ENCODE measurements at places on chromosomes 4 and X.

DNA sequence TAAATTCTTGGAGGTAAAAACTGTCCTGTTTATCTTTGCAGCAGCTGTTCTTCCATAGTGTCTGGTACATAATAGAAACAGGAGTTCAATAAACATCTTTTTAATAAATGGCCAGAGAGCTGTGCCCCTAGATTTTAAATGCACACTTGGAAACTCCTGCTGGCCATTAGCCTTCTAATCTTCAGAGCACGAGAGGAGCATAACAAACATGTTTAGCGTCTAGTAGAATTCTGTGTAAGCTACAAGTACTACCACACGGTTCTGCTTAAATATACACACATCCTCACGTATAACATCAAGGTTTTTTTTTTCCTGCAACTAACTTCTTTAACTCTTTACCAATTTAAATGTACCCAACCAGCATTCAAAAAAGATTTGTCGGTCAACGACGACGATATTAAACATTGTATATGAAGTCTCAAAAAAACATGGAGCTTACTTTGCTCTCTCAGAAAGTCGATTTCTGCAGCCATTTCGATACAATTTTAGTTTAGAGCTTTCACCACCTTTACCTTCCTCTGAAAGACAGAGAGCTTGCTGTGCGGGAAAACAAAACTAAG, 628 bp downstream of the SCLT1 start:
- no peak for DNase-seq

DNA sequence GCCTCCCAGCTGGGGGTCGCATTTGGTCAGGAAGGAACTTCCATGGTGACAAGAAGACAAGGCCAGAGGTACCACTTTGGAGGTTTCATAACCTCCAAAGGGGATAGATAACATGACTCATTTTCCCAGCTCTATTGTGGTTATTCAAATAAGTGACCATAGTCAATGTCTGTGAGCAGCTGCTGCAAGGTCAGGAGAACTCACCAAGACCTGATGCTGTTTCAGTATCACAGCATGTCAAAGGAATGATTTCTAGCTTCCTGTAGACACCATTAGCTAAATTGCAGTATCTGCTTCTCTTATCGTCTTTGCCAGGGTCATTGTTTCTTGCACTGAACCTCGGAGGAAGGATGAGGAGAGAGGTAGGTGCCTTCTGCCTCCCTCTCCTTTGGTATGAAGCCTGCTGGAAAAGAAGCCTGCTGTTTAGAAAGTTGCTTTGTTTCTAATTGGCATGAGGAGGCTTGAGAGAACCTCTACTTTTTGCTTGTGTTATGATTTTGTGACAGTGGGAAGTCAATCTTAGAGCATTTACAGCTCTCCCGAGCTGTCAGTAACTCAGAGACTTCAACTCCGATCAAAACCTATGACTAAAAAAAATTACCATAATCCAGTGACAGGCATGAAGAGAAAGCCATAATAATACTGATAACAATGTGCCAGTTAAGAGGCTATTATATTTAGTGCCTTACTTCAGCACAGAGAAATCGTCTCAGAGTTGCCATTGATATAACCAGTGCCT, 38.0 kb upstream of the GATB start:
- DNase-seq = no peak

DNA sequence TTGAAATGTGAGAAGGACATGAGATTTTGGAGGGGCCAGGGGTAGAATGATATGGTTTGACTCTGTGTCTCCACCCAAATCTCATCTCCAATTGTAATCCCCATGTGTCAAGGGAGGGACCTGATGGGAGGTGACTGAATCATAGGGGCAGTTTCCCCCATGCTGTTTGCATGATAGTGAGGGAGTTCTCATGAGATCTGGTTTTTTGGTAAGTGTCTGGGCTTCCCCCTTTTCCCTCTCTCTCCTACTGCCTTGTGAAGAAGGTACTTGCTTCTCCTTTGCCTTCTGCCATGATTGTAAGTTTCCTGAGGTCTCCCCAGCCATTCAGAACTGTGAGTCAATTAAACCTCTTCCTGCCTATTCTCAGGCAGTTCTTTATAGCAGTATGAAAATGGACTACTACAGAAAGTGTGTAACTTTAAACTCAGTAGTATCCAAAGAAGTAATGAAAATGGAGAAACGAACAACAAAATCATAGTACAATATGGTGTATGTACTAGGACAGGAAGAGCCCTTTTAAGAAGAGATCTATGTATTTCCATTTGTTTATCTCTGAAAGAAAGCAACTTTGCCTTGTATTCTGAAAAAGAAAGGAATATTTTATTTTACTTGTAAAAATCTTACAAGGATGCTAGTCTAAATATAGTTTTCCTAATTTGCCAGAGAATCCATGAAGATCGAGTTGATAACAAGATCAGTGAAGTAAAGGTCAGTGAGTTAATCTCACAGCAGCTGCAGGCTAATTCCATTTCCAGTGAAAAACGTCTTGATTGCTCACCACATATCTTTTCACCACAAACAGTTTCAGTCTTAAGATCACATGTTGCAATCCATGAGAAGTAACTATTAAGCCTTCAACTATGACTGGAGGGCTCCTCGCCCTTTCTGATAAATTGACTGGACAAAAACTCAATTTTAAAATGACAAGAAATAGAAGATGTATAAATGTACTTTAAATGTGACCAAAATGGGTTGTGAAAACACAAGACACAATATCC, 20.5 kb downstream of the PKD2 start:
- DNase-seq = peak; percentile 15

DNA sequence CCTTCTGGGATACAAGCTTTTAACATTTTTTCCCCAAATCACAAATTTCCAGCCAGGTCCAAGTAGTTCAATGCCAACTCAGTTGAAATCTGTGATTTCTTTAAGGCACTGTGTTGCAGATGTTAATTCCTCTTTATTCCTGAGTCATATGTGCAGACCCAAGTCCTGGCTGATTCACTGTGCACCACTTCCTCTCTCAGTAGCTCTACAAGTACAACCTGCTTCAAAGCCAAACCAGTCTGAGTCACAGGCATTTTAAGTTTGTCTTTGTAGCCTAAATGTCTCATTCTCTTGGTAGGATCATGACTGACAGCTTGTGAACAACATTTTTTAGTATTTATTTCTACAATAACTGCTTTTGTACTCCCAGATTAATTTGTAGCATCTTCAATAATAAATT, 165.6 kb upstream of the S100G start:
- peak; percentile 46 for DNase-seq

GRCh38 chr4:148346657-148347056, 95.6 kb downstream of the NR3C2 start:
- DNase-seq = no peak

- DNase-seq = no peak
Measured at GRCh38 chr4:9988363-9988749, 32.9 kb downstream of the SLC2A9 start.

GRCh38 chrX:140503714-140504351, 1.0 kb downstream of the SOX3 start:
- DNase-seq = no peak

GRCh38 chrX:123736333-123736921, 3.6 kb upstream of the THOC2 start:
- DNase-seq = no peak

GRCh38 chrX:46994096-46994495, 81.9 kb downstream of the JADE3 start:
- no peak for DNase-seq

GRCh38 chrX:24024819-24025740, 1.9 kb downstream of the KLHL15 start:
- peak; percentile 87 for DNase-seq
